Effector memory CD4-positive, alpha-beta T cell (primary cell): ENCODE measurements at places on chromosomes 16 and 17.

DNA sequence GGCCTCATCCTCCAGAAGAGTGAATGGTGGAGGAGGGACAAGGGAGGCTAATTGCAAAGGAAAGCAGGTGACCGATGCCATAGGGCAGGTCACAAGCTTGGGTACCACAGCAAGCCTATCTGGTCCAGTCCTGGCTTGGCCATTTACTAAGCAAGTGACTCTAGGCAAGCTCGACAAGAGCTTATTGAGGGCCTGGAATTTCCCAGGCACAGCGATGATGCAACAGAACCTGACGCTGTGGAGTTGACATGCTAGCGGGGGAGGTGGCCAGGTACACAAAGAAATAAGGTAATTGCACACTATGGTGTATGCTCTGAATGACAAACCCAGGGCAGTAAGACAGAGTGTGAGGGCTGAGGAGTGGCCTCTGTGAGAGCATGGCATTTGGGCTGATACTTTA lies 98.5 kb downstream of the PGS1 start:
- DNase-seq, result no peak

DNA sequence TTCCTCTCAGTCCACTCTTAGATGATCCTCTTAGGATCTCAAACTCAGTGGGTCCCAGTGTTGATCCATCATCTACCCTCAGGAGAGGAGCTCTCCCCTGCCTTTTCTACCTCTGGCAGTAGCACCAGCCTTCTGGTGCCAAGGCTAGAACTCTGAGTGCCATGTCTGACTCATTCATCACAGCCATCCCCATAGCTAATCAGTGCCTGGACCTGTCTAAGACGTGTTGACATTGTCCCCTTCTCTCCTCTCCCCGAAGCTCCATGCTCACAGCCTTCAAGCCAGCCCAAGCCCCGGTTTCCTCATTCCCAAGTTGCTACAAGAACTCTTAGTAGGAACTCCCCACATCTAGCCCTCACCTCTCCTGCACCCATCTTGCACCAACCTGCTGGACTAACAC lies 73.5 kb upstream of the GRIN2A start:
- DNase-seq, result no peak

DNA sequence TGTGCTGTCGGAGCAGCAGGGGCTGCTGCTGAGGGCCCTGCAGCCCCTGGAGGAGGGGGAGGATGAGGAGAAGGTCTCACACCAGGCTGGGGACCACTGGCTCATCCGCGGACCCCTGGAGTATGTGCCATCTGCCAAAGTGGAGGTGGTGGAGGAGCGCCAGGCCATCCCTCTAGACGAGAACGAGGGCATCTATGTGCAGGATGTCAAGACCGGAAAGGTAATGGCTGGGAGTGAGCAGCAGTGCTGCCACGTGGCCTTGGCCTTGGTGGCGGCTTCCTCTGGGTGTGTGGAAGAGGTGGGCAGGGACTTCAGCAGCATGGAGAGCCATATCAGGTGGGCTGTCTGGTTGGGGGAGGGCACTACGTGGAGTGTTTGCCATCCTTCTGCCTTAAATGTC lies 20.0 kb downstream of the MVP start:
- DNase-seq, result no peak

DNA sequence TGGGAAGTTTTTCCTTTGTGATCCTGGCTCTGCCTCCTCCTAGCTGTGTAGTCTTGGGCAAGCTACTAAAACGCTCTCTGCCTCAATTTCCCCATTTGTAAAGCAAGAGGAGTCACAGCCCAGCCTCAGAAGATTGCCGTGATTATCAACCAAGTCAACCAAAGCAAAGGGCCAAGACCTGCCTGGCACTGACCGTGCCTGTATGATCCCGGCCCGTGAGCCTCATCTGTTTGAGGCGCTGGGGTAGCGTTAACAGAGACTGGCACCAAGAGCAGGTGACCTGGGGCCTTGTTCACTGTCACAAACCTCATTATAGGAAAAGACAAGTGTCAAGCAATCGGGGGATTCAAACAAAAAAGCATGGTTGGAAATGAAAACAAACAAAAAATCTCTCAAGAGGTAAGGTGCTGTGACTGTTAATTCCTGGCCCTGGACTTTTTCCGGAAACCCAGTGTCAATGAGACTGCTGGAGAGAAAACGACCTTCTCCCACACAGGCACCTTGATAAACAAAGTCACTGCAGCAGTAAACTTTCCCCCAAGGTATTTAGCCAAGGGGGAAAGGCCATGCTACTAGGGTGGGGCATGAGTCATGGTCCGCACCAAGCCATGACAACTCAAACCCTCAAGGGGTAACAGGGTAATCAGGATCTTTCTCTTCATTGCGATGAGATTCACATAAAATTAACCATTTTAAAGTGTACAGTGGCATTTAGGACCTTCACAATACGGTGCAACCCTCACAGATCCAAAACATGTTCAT lies 5.4 kb downstream of the MEAK7 start:
- no peak for DNase-seq
